Suppressor macrophage treated with lipopolysaccharide for 4 hours (primary cell): ENCODE measurements at places on chromosomes 5 and 9.
A peak's percentile ranks its signal among the peaks of the same experiment; 100 is the strongest.

- peak; percentile 50 for DNase-seq
Observed at GRCh38 chr9:83625178-83625577, 2.2 kb downstream of the IDNK start.

DNA sequence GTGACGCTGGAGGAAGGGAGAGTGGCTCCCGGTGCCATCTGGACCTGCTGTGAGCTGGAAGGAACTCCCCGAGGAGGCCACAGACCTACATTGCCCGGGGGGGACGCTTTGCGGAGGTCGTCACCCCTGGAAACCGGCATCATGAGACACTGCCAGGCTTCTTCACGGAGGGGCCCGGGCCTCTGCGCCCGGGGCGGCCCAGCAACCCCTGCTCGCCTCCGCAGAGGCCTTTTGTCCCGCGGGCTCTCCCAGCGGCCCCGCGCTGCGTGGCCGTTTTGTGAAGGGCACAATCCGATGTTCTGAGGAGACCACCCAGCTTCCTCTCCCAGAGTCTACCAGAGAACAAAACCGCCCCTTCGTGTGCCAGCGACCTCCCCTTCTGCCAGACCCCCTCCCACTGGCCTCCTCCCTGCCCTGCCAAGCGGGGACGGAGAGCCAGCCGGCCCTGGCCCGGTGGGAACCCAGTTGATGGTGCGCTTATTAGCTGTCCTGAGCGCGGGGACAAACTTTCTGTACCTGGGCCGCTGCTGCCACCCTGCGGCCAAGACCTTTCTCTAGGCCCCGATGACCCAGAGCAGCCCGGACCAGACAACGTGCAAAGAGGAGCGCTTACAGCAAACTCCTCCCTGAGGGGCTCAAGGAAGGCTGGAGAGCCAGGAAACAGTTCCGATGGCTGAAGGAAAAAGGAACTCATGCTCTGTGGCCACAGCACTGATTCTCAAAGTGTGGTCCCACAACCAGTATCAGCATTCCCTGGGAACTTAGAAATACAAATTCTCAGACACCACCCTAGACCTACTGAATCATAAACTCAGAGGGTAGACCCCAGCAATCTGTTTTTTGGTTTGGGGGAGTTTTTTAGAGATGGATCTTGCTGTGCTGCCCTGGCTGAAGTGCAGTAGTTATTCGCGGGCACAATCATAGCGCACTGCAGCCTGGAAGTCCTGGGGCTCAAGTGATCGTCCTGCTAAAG, 86.7 kb downstream of the SLC1A3 start:
- DNase-seq, result peak; percentile 84

- no peak for DNase-seq
Observed at GRCh38 chr5:6386271-6386670, 7.9 kb upstream of the MED10 start.

GRCh38 chr5:28014779-28015178, 976.4 kb upstream of the CDH9 start:
- DNase-seq, result peak; percentile 0

DNA sequence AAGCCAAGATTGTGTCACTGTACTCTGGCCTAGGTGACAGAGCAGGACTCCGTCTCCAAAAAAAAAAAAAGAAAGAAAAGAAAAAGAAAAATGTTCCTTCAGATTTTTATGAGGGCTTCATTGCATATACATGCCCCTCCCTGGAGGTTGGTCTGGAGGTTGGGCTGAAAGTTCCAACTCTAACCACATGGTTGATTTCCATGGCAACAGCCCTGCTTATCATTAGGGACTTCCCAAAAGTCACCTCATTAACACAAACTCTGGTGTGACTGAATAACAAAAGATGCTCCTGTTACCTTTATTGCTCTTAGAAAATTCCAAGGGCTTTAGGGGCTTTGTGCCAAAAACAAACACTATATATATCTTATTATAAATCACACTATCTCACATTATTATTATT, 113.8 kb downstream of the TMC1 start:
- DNase-seq, result peak; percentile 37

DNA sequence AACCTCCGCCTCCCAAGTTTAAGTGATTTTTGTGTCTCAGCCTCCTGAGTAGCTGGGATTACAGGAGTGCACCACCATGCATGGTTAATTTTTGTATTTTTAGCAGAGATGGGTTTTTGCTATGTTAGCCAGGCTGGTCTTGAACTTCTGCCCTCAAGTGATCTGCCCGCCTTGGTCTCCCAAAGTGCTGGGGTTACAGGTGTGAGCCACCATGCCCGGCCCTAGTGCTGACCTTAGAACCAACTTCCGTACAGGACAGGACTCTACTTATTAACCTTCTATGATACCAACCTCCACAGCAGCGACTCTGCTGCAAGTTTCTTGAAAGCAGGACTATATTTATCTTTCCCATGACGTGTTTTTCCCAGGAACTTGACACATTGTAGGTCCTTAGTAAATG, 176.9 kb downstream of the RGS3 start:
- DNase-seq, result no peak

GRCh38 chr5:749101-749670, 35.3 kb downstream of the ZDHHC11B start:
- no peak for DNase-seq

- peak; percentile 42 for DNase-seq
Observed at GRCh38 chr5:18281947-18282581, 647.8 kb downstream of the TAF11L14 start.

DNA sequence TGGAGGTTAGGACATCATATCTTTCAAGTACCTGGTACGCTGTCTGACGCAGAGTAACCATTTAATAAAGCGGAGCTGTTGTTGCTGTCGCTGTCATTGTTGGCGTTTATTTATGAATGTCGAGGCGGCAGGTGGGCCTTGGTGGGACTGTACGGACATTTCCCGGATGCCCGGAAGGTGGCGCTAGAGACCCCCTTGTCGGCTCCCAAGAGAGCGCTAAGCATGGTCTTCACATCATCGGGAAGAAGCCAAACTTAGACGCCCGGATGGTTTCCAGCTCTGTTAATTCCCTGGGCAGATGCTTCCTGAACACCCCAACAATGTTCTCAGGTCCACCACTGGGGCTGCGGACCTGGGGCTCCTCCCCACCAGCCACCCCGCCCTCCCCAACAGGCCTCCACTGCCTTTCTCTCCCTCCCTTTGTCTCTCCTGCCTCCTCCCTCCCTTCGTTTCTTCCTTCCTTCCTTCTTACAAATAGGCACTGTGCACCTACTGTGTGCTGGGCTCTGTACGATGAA, 54.1 kb downstream of the DUSP1 start:
- DNase-seq, result peak; percentile 89

DNA sequence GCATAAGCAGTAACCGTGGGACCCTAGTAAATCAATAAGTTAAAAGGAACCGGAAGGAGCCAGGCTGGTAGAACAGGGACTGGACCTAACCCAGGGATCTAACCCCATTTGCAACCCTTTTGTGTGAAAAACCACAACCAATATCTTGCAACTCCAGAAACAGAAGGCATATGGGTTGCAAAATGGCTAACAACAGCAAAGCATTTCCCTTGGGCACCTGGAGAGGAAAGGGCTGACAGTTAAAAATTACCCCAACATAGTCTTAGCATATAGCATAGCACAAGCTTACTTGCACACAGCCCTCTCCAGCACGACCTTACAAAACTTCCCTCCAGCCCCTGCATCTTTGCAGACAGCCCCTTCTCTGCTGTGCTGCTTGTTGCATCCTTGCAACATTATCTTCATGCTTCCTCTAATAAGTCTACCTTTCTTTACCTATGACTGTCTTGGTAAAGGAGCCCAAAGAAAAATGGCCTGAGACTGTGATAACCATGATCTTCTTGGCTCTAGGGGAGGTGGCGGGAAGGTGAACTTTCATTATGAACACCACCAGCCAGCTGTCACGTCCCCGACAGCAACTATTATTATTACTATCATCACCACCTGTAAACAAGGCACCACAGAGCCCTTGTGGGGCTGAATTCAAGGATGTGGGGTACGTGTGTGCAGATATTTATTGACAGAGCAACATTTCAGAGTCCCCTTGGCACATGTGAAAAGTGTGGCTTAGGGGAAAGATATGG, 49.8 kb downstream of the PRRC1 start:
- no peak for DNase-seq

DNA sequence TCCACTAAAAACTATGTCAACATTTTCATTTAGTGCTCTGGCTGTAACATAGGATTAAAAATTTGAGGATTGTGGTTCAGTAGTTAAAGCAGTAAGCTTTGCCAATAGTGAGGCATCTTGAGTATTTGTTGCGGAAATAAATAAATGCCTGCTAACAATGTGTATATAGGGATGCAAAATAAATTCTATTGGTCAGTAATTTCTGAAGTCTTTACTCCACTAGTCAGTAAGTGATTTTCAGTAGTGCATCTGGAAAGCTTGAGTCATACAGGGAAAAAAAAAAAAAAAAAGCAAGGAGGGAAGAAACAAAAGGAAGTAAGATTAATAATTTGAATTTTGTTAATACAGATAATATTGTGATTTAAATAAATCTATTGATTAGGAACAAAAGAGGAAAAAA, 21.0 kb downstream of the NIPBL start:
- no peak for DNase-seq

DNA sequence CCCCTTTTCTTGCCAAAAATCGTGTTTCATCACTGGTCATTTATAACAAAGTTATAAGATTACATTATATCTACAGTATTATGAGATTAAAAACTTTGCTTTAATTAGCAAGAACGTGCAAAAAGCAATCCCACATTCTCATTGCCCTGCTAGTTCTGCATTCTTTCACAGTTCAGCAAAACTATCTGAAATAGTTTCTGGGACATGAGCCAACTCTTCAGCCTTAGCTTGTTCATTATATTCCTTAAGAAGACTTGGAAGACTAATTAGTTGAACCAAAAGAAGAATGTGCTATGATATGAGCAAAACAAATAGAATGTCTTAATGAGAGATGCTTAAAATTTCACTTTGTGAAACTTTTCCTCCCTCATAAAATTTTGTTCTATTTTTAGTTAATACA, 76.7 kb downstream of the ITGA1 start:
- peak; percentile 1 for DNase-seq

DNA sequence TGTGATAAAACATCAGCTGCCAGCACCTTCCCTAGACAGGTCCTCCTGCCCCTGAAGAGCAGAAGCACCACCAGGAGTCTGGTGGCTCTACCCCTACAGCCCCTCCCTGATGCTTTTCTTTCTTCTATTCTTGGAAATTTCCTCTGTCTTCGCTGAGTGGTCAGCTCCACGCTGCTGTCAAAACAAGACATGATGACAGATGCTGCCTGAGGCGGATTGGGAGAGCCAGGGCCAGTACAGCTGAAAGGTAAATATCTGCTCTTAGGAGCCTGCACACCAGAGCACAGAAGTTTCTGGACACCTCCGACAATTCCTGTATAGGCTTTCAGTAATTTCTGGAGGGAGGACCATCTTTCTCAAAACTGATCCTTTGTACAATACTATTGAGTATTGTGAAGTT, 4.7 kb upstream of the OR1Q1 start:
- DNase-seq, result no peak

DNA sequence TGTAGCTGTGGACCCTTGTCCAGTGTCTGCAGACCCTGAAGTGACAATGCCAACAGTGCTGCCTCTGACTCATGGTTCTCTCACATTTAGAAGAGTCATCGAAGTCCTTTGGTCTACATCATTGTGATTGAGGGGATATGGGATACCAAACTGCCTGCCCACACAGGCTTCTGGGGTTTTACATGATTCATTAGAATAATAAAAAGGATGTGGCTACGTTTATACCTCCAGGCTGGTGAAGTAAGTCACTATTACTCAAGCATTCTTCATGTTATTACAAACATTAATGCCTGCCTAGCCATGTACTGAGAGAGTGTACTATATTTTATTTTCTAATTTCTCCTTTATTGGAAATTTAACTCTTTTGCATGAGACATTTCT, 365.7 kb downstream of the SPATA31D1 start:
- DNase-seq, result no peak

- DNase-seq, result no peak
Observed at GRCh38 chr5:114184006-114184405, 177.9 kb upstream of the KCNN2 start.

DNA sequence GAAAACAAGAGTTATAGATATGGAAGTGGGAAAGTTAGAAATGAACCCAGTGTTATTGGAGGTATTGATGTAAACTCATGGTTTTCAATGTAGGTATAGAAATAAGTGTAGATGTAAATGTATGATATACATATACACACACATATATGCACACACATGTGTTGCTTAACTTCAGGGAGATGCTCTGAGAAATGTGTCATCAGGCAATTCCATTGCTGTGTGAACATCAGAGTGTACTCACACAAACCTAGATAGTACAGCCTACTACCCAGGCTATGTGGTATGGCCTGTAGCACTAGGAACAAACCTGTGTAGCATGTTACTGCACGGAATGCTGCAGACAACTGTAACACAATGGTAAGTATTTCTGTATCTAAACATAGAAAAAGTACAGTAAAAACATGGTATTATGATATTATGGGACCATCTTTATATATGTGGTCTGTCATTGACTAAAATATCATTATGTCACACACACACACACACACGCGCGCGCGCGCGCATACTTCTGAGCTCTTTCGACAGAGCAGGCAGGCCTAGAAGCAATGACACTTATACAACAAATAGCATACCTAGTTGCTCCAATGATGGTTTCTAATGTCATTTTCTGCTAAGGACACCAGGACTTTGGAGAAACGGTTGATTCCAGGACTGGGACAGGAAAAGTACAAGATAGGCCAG, 86.6 kb downstream of the MACROH2A1 start:
- DNase-seq, result no peak

DNA sequence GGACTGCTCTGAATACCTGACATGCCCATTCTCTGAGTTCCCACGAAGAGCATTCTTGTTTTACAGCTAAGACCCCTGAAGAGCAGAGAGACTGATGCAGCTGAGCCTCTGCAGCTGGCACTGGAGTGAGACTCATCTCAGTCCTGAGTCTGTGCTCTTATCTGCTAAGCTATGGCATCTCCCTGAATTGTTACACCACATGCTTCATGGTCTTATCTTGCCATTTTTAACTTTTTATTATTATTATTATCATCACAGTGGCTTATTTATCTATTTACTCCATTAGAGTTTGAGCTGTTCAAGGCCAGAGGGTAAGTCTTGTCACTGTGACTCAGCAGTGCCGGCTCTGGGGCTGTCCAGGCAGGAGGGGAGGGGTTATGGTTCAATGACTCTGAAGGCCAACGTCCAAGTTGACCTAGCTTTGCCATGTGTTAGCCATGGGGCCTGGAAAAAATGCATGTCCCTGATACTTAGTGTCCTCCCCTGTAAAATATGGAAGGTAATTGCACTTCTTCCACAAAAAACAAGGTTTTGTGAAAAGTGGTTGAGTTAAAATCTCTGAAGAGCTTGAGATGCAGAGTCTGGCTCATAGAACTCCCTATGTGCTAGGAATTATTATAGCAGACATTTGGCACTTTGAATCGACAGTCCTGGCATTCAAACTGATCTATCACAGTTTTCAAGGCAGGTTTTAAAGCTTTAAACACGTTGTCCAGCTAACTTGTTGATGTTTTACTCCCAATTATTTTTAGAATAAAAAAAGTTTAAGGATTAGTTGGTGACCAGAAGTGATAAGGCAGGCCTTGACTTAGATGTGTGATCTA, 94.6 kb downstream of the ALDH1A1 start:
- DNase-seq, result peak; percentile 15

- DNase-seq, result peak; percentile 78
Observed at GRCh38 chr5:72842816-72843215, 26.4 kb downstream of the TNPO1 start.

GRCh38 chr5:170861667-170861916, 226 bp upstream of the RANBP17 start:
- DNase-seq, result no peak
